DMS53 (cell line): ENCODE measurements at places on chromosomes 1 and 21.

GRCh38 chr21:42474043-42474831 lies 21.8 kb downstream of the RSPH1 start:
- peak; percentile 91 for DNase-seq

DNA sequence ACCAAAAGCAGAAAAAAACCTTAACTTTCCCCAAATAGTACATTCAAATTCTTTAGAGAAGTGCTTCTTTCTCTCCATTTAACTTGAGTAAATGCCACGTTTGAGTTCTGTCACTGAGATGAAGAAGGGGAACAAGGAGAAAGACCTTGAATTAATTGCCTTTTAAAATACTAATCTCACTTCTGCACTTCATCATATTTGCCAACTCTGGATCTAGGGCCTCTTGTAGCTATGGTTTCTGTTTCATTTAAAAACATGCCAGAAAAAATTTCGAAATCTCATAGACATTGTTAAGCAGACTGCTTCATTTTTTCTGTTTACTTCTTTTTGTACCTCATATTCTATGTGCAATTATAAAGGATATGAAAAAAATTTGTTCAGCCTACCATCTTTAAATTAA lies 24.6 kb downstream of the MIXL1 start:
- no peak for DNase-seq

DNA sequence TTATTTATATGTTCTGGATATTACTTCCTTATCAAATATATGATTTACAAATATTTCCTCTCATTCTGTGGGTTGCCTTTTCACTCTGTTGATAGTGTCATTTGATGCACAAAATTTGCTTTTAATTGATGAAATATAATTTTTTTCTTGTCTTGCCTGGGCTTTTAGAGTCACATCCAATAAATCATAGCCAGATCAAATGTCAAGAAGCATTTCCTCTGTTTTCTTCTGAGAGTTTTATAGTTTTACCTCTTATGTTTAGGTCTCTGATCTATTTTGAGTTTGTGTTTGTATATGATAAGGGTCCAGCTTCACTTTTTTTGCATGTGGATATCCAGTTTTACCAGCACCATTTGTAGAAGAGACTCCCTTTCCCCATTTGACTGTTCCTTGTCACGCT lies 29.5 kb downstream of the CD46 start:
- no peak for DNase-seq

DNA sequence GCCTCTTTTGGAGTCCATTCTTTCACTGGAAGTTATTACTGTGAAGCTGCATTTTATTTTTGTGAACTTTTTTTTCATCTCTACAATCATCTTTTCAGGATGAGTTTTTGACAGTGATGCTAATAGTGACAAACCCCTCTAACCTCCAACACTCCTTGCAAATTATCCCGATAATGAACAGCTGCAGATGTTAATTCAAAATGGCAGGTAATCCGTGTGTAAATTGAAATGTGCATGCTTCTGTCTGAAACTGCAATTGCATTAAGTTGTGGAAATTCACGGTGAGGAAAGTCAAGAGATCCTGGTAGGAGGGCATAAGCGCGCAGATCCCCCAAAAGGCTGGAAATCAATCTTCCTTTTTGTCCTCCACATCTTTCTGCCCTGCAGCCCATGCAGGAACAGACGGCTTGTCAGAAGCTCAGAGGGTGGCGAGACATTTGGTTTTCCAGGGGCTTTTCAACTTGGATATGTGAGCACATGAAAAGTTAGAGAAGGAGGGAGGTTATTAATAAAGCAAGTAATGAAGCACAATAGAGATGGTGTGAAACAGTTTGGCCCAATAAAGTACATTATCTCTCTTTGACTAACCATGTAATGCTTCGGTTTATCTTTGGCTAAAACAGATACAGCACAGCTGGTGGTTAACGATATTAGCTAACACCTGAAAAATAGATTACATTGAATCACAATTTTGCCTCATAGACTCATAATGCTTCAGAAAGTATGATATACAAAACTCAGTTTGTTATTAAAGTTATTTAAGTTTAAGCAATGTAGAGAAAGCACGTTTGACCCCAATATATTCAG lies 143.5 kb upstream of the COA6 start:
- no peak for DNase-seq

DNA sequence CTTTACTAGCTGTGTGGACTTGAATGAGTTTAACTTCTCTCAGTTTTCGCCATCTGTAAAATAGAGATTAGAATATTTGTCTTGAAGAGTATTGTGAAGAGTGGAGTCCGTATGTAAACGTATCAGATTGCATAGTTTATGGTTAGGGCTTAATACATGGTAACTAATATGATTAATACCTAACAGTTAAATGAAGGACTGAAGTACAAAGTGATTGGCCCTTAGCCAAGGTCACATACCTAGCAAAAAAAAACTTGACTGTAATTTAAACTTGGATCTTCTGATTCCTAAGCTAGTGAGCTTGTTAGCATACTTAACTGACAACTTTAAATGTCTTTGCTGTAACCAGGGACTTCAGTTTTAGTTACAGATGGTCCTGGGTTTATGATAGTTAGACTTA lies 1.9 kb downstream of the GIPC2 start:
- peak; percentile 82 for DNase-seq

DNA sequence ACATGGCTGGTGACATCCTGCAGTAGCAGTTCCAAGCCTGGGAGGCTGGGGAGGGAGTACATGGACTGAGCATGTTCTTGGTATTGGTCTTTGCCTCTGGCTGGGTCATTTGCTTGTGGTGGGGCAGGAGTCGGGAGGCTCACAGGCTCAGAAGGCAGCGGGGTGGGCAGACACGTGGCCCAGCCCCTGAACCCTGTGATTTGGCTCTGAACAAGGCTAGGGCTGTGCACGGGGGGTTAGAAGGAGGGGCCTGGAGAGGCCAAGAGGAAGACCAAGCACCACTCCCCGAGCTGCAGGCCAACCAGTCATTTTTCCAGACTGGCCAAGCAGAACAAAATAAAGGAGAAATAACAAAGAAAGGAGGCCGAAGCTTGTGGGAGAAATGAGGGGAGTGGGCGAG lies 9.7 kb upstream of the PRELP start:
- no peak for DNase-seq

DNA sequence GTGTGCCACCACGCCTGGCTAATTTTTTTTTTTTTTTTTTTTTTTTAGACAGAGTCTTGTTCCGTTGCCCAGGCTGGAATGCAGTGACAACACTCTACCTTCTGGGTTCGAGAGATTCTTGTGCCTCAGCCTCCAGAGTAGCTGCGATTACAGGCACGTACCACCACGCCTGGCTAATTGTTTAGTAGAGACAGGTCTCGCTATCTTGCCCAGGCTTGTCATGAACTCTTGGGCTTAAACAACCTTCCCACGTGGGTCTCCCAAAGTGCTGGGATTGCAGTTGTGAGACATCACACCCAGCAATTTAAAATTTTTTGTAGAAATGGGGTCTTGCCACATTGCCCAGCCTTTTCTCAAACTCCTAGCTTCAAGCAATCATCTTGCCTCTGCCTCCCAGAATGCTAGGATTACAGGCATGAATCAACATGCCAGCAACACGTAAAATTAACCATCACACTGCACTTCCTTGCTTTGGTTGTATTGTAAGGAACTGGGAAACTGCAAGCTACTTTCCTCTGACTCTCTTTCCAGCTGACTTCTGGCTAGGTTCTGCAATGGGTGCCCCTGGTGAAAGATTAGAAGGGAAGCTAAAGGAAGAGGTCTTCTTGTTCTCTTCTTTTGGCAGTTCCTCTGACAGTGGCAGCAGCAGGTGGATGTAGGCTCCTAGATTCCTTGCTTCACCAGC lies 13.9 kb upstream of the IL6R start:
- no peak for DNase-seq

DNA sequence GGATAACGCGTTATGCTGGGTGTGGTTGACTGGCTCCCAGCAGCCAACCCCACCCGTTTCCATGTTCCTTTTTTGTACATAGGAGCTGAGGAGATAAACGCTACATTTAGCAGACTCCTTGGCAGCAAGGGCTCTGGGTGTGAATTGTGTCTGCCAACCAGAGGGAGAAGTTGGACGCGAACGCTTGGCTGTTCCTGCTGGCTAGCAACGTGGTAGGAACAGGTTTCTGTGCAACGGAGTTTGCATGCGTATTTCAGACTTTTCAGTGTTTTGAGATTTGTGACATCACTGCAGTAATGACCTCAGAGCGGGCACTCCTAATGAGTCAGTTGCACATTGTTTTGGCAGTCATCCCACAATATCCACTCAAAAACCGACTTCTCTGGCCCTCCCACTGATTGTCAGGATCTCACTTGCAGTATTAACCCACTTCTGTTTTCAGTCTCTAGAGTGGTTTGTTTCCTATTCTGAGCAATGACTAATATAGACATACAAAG lies 98.7 kb upstream of the RGS1 start:
- peak; percentile 81 for DNase-seq

- DNase-seq: peak; percentile 29
Measured at GRCh38 chr1:116881879-116882520, 27.7 kb upstream of the PTGFRN start.

- no peak for DNase-seq
Measured at GRCh38 chr1:58732087-58732775, 32.4 kb upstream of the MYSM1 start.

DNA sequence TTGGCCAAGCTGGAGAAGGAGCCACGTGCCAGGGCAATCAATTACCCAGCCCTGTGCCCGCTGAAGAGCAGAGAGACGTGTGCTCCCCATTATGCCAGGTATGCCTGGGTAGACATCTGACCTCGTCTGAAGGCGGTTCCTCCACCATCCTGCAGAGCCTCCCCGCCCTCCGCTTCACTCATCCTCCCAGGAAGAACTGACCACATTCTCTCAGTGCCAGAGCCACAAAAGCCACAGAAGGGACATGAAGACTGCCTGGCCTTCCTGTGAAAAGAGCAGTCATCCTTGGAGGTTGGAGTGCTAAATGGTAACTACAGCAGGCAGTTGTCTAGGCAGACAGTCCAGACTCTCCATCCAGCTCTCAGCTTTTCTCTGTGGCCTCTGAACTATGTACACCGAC lies 12.0 kb downstream of the SYT2 start:
- no peak for DNase-seq

DNA sequence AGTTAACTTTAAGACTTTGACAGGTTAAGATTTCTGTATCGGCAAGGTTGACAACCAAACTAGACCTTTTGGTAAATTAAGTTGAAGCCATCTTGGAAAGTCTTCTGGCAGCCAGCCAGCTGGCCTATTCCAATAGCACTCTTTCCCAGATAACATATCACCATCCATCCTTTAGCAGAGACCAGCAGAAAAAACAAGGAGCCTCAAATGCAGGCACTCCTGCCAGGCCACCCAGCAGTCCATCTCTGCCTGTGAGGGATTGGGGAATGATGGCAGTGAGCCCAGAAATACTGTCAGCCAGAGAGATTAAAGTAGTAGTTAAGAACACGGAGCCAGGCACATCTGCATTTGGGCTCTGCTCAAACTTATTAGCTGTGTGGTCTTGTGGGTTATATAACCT lies 19.4 kb downstream of the ZBTB40 start:
- no peak for DNase-seq

DNA sequence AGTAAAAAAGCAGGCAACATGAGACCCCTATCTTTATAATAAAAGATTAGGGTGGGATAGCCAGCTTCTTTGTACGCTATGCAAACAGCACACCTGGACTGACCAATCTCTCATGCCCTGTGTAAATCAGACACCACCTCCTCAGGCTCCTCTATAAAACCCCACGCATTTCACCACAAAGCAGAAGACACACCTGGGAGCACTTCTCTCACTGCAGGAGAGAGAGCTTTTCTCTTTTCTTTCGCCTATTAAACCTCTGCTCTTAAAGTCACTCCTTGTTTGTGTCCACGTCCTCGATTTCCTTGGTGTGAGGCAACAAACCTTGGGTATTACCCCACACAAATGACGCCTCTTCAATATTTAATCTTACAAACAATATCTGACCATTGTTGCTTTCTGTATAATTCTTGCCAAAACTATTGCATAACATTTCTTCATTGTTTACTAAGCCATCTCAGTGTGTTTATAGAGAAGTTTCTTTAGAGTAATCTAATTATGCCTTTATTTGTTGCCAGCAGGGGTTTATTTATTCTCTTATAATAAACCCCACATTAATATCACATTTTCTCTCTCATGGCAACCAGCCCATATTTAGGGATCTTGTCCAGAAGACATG lies 31.6 kb upstream of the NUF2 start:
- no peak for DNase-seq

GRCh38 chr1:11478571-11479374 lies at the start of gene DISP3:
TSS of gene DISP3 (plus strand) at chr1:11479155. CDS start at chr1:11500993, 21,838 bp downstream.
- DNase-seq: peak; percentile 83

- no peak for DNase-seq
Measured at GRCh38 chr1:147648933-147649332, 21.4 kb downstream of the ACP6 start.

- peak; percentile 68 for DNase-seq
Measured at GRCh38 chr21:15732290-15732995, 2.7 kb downstream of the USP25 start.

DNA sequence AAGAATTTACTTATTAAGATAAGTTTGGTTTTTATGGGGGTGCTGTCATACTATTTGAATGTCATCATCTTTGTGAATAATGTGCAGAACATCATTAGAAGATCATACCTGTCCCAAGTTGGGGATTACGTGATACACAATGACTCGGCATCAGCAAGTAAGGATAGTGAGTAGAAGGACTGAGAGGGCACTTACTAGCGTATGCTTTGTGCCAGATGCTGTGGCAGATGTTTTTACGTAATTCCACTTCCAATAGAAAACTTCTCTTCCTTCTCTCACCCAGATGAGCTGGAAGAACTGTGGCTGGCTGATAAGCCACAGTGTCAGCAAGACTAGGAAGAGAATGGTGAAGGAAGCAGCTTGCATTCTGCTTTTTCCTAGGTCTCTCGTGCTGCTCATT lies 28.1 kb upstream of the TGFB2 start:
- no peak for DNase-seq

DNA sequence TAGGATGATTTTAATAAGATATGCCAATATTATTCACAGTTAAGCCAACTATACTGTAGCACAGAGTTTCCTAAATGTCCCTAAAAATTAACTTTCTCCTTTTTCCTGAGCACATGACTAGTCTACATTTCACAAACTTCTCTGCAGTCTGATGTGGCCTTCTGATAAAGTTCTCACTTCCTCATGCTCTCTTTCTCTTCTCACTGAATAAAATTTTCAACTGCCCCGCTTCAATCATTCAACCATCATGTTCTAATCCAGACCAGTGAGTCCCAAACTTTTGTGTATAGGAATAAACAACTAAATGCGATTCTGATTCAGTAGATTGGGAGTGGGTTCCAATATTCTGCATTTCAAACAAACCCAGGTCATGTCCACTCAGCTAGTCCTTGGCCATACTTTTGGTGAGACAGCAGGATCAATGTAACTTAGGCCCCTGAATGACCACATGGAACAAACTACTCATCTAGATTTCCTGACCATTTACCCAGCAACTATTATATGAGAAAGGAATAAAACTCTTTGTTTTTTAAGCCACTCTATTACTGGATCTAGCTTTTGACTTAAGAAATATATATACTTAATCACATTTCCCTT lies 20.1 kb downstream of the TUT4 start:
- DNase-seq: no peak

GRCh38 chr1:91883470-91883869 lies 2.5 kb downstream of the TGFBR3 start:
- peak; percentile 60 for DNase-seq

DNA sequence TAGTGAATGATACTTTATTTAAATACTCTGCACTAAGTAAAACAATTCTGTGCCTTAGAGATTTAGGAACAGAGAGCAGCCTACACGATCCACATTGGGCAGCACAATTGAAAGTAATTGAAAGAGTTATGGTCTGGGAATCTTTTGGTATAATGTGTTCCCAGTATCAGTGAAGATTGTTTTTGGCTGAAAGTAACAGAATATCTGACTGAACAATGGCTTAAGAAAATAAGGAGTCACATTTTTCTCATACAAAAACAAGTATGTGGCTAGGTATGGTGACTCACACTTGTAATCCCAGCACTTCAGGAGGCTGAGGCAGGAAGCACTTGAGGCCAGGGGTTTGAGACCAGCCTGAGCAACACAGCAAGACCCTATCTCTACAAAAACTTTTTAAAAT lies 306.2 kb downstream of the NFIA start:
- no peak for DNase-seq
